ENCODE measurements at places on chromosomes 4 and X.

DNA sequence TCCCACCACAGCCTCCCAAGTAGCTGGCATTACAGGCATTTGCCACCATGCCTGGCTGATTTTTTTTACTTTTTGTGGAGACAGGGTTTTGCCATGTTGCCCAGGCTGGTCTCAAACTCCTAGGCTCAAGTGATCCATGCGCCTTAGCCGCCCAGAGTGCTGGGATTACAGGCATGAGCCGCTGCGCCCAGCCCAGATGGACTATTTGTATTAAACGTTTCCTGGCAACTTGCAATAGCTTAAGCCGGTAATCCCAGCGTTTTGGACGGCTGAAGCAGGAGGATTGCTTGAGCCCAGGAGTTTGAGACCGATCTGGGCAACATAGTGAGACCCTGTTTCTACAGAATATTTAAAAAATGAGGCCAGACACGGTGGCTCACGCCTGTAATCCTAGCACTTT lies 18.4 kb downstream of the UBE2K start:
- DNase-seq = no peak

DNA sequence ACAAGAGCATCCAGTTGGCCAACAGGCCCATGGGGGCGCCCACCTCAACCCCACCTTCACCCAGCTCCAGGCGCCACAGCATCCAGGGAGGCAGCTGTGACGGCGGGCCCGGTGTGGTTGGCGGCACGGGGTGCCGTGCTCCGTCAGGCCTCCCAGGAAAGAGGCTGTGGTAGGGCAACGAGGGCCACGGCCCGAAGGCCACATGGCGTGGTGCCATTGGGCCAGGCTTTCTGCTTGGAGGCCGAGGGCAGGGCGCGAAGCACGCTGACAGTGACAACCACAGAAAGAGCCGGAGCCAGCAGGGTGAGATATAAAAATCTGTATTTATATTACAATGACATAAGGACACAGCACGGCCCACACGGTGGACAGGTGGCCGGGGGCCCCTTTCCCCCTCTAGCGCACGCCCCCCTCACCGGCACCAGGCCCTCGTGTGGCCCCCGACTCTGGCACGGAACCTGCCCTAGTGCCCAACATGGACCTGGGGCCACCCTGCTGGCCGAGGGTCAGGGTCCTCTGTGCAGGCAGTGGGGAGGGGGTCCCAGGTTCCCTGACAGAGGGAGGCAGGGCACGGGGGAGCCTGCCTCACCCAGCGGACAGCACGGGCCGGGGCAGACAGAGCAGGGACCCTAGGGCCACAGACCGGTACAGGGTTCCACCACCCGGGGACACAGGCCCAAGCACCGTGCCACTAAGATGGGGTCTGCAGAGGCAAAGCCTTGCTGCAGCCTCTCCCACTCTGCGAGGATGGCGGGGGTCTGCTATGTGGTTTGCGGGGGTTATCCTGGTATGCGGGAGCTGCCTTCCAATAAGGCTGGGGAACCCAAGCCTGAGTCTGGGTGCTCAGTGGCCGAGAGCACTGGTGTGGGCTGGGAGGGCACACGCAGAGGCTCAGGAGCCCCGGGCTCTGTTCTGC lies 5.5 kb upstream of the HAUS3 start:
- DNase-seq = no peak

DNA sequence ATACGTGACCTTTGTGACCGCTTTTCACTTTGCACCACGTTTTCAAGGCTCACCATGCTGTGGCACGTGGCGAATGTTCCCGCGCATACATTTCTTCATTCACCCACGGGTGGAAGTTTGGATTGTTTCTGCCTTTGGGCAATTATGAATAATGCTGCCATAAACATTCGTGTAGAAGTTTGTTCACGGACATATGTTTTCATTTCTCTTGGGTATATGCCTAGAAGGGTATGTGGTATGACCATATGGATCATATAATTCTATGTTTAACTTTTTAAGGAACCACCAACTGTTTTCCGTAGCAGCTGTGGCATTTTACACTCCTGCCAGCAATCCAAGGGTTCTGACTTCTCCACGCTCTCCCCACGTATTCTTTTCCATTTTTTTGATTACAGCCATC lies 60.9 kb upstream of the MXD4 start:
- DNase-seq = no peak

DNA sequence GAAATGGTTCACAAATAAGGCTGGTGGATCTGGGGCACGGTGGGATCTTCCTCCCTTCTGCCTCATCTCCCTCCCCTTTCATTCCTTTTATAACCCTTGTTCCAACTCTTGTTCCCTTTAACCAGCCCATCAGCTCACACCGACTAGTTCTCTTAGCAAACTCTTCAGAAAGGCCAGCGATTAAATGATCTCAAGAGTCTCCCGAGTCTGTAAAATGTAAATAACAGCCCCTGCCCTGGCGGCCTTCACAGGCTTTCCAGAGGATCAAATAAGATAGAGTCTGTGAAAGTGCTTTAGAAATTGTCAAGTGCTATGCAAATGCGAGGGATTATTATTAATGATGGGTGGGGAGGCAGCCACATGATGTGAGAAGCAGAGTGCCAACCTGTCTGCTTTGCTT lies 27.1 kb downstream of the TSC22D3 start:
- DNase-seq = no peak

- no peak for DNase-seq
Observed at GRCh38 chrX:38066934-38067333, 60.6 kb downstream of the SYTL5 start.

DNA sequence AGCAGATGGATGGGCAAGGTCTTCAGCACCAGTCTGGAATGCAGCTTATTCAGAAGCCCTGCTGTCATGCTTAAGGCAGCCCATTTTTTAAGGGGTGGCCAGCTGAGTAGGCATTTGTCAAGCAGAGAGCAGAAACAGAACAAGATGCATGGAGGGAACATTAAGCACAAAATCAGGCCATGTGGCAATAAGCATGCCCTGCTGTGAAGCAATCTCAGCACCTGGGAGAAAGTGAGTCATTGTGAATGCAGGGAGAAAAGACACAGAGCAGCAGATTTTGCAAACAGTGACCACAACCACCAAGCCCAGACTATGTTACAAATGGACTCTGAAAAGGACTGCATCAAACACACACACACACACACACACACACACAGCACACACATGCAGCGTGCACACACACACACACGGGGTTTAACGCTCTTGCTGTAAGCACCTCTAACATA lies 94.1 kb upstream of the GALNT7 start:
- no peak for DNase-seq

DNA sequence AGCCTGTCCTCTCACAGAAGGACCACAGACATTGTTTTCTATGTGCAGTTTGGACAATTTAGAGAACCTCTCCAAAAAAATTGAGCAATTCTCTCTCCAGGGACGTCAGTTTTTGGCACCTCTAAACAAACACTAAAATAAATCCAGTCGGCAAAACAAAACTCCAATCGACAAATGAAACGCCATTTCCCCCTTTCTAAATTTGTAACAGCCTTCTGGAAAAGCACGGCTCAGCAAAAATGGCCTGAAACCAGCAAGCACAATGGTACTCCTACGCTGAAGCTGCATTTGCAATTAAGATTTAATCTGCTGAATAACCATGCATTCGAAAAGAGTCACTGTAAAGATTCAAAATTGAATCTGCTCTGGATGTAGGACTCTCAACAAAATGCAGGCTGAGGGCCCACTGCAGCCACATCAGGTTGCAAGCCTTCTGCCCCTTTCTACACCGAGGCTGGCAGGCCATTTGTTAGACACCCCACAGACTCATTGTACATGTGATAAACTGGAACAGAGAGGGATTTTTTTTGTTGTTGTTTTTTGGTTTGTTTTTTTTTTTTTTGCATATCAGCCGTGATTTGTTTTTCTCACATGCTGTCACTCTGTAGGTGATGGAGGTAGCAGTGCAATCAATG lies 79.9 kb upstream of the MAP3K15 start:
- DNase-seq = no peak

DNA sequence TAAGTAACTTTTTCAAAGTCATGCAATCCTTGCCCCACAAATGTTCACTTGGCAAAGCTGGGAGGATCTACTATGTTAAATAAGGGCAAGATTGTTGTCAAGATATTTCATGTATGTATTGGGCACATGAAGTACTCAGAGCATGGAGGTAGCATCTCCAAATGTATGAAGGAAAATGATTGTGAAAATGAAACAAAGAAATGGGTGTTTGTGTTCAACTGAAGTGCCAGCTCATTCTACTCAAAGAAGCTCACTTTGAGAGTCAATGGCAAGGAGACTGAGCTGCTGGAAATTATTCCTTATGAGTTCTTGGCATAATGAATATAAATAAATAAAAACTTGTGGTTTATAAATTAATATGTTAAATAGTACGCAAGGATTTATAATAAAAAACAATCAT lies 124.5 kb upstream of the ARSJ start:
- DNase-seq = no peak

GRCh38 chr4:176198316-176198903 lies 3.0 kb upstream of the SPATA4 start:
- DNase-seq = no peak

- DNase-seq = no peak
Observed at GRCh38 chrX:7390441-7390840, 242.5 kb upstream of the PUDP start.

DNA sequence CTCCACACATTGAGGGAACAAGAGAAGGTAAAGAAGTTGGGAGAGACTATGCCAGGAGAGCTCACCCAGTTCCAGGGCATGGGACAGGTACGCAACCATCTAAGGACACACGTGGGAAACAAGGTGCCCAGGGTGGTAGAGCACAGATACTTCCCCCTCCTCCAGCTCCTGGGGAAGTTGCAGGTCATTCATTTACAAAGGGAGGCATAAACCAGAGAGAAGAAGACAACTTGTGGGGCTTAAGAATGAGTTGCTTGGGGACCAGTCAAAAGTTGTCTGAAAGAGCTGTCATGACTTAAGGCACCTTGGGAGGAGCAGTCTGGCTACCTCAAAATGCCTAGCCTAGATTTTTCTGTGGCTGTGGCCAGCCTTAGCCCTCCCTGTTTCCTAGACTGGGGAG lies 186.2 kb downstream of the PTTG2 start:
- DNase-seq = no peak

DNA sequence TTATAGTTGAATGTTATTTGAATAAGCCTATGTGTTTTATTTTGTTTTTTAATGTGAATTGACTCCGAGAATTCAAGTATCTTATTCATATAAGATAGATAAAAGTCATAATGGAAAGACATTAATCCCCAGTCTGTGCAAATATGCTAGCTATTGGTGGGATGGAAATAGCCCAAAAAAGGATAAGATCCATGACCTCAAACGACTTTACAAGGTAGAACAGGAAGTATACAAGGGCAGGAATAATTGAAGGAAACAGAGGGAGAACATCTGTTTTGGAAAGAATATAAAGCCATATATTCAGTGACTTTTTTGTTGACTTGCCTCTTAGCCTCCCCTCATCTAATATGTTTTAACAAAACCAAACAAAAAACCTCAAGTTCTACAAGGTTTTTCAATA lies 9.0 kb downstream of the ABCE1 start:
- DNase-seq = no peak

- no peak for DNase-seq
Observed at GRCh38 chr4:94412019-94412657, 39.6 kb upstream of the PDLIM5 start.

DNA sequence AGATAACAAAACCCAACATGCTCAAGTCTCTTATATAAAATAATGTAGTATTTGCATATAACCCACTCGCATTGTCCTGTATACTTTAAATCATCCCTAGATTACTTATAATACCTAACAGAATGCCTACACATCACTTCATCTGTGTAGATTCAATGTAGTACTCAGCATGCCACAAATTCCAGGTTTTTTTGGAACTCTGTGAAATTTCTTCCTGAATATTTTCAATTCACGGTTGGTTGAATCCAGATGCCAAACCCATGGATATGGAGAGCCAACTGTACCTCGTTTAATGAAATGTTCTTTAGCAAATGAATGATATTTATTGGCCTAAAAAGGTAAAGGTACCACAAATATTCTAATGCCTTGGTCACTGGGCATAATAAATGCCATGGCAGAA lies 24.8 kb downstream of the CCNI start:
- no peak for DNase-seq

GRCh38 chr4:1241466-1241935 lies 7.4 kb downstream of the CTBP1 start:
- no peak for DNase-seq

DNA sequence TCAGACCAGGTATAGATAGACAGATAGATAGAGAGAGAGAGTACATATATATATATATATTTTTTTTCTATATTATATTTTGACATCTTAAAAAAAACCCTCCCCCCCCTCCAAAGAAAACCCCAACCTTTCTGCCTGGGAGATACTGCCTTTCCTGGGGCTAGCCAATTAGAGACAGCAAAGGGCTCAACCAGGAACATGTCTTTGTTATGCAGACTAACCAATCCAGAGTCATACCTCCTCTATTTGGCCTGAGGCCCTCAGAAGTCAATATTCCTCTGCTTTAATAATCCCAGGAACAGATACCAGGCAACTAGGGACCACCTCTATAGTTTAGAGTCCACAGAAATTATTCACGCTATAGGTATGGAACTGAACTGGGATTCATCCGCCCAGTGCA lies 135.6 kb upstream of the MAD2L1 start:
- DNase-seq = no peak

DNA sequence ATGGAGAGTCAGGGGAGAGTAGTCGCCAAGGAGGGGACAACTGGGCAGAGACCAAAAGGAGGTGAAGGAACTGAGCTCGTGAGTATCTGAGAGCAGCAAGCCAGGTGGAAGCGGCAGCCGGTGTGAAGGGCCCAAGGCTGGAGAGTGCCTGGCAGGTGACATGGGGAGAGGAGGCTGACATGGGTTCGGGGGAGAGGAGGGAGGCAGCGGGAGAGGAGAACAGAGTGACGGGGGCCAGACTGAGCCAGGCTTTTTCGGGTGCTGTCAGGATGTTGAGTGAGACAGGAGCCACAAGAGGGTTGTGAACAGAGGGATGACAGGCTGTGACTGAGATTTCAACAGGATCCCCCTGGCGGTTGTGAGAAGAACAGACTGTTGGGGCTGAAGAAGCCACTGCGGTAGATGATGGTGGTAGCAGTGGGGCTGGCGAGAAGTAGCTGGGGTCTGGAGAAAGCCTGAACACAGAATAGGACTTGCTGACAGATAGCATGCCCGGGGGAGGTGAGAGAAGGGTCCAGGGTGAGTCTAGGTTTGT lies 5.7 kb downstream of the ELK1 start:
- no peak for DNase-seq
